ENCODE measurements at places on chromosomes 1 and 21. TPM values are rescaled to one million over a fixed set of nuclear protein-coding genes. Genes with fewer than 3 reads are reported as not detected.

Gene ST3GAL3
- total RNA-seq, result 11.4 TPM

Gene CFHR1
- 0.23 TPM for total RNA-seq

Gene GBP7
- total RNA-seq, result not detected

Gene VWA5B1
- total RNA-seq, result not detected

Gene TAL1
- 0.17 TPM for total RNA-seq

Data from astrocyte (in vitro differentiated cells and primary cell).